Progenitor cell of endocrine pancreas (in vitro differentiated cells): ENCODE measurements at places on chromosomes 16 and 17. TPM values are rescaled to one million over a fixed set of nuclear protein-coding genes. Genes with fewer than 3 reads are reported as not detected.

TMC5 gene
- 9.9 and 10.9 TPM in 2 replicates for total RNA-seq

GLIS2 gene
- 22.2 and 23.2 TPM in 2 replicates for total RNA-seq

HCFC1R1 gene
- 22.4 and 25.3 TPM in 2 replicates for total RNA-seq

XAF1 gene
- not detected in 2 replicates for total RNA-seq

RAD51D gene
- 16.0 and 18.8 TPM in 2 replicates for total RNA-seq

DYNLRB2 gene
- 2.2 and 3.6 TPM in 2 replicates for total RNA-seq

TEKT5 gene
- total RNA-seq, result 0.29 and 0.58 TPM in 2 replicates

EVI2A gene
- total RNA-seq, result not detected in 2 replicates

TMC8 gene
- 0.12 and 0.58 TPM in 2 replicates for total RNA-seq

FAM171A2 gene
- total RNA-seq, result 39.9 and 42.5 TPM in 2 replicates

C17orf50 gene
- total RNA-seq, result not detected in 2 replicates

MPV17L gene
- 36.9 and 37.6 TPM in 2 replicates for total RNA-seq

DNA sequence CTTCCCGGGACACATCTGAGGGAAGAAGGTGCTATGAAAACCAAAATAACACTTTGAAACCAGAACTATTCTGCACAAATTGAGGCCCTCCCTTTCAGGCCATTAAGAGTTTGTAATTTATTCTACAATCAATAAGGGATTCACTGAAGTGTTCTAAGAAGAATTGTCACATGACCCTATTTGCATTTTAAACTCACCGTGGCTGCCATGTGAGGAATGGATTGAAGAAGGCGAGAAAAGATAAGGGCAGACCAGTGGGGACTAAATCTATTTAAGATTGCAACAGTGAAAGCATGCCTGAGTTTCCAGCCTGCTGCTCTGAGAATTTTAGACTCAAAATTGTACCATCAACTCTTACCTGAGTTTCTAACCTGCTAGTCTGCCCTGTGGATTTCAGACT, 408.8 kb upstream of the SALL1 start:
- H3K4me1 ChIP-seq, result peaks cover 2% of the 10 kb centered on the region
- H3K27me3 ChIP-seq, result peaks cover 27% of the 10 kb centered on the region
- H3K27ac ChIP-seq, result no peak overlapping the region
- no peak overlapping the region for H3K4me3 ChIP-seq
- H3K36me3 ChIP-seq, result no peaks in the 10 kb centered on the region

- H3K36me3 ChIP-seq, result no peaks in the 10 kb centered on the region
- DNase-seq, result no peak
- H3K27ac ChIP-seq, result no peak overlapping the region
- no peak overlapping the region for H3K4me3 ChIP-seq
These were observed 4.7 kb upstream of the NEUROD2 start for GRCh38 chr17:39612291-39612894.

- H3K36me3 ChIP-seq, result no peaks in the 10 kb centered on the region
- peaks cover 3% of the 10 kb centered on the region for H3K4me1 ChIP-seq
- H3K27me3 ChIP-seq, result peaks cover 2% of the 10 kb centered on the region
- DNase-seq, result no peak
- H3K27ac ChIP-seq, result no peak within 1 kb of the TSS
- H3K4me3 ChIP-seq, result no peak within 1 kb of the TSS
These were observed at the start of gene CCL8 for GRCh38 chr17:34319039-34319483. CCL8 (plus strand) TSS chr17:34319435; CDS start chr17:34319502, 67 bp downstream.

- no peaks in the 10 kb centered on the region for H3K36me3 ChIP-seq
- peaks cover 4% of the 10 kb centered on the region for H3K4me1 ChIP-seq
- no peak overlapping the region for H3K4me3 ChIP-seq
- peak overlapping the region; percentile 73 for H3K27ac ChIP-seq
- peaks cover 33% of the 10 kb centered on the region for H3K27me3 ChIP-seq
- DNase-seq, result no peak
These were observed 276.0 kb upstream of the ZFHX3 start for GRCh38 chr16:73323880-73324279.

DNA sequence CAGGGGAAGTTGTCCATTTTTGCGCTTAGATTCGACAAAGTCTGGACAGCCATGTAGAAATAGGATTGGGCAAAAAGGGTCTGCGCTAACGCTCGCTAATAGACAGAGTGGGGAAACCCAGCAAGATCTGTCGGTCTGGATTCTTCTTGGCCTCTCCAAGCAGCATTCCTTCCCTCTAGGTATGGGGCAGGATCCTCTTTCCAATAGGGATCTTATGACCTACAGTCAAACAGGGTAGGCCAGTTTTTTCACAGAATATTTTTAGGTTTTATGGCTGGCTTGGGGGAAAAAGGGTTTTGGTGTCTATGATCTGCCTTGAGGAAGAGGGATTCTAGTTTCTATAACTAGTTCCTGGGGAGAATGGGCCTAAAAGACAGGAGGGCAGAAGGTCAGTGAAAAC, 26.0 kb upstream of the GPT2 start:
- peaks cover 20% of the 10 kb centered on the region for H3K4me1 ChIP-seq
- no peak overlapping the region for H3K27ac ChIP-seq
- DNase-seq, result no peak
- H3K4me3 ChIP-seq, result no peak overlapping the region
- no peaks in the 10 kb centered on the region for H3K36me3 ChIP-seq
- no peaks in the 10 kb centered on the region for H3K27me3 ChIP-seq

- H3K4me3 ChIP-seq, result peak within 1 kb of the TSS; percentile 71
- peak; percentile 79 for DNase-seq
- peaks cover 10% of the 10 kb centered on the region for H3K36me3 ChIP-seq
- peaks cover 5% of the 10 kb centered on the region for H3K4me1 ChIP-seq
- peak within 1 kb of the TSS; percentile 39 for H3K27ac ChIP-seq
These were observed at the start of gene RASD1 for GRCh38 chr17:17496189-17497064. RASD1 (minus strand) TSS chr17:17496395; CDS start chr17:17496181, 214 bp downstream.

GRCh38 chr17:16989230-16989952, 17.5 kb upstream of the TNFRSF13B start:
- no peaks in the 10 kb centered on the region for H3K36me3 ChIP-seq
- H3K27ac ChIP-seq, result no peak overlapping the region
- H3K27me3 ChIP-seq, result peaks cover 19% of the 10 kb centered on the region
- no peak overlapping the region for H3K4me3 ChIP-seq
- H3K4me1 ChIP-seq, result no peaks in the 10 kb centered on the region
- DNase-seq, result no peak

GRCh38 chr17:68514831-68515635, 2.8 kb downstream of the PRKAR1A start:
- peak overlapping the region; percentile 90 for H3K27ac ChIP-seq
- DNase-seq, result no peak
- peaks cover 32% of the 10 kb centered on the region for H3K36me3 ChIP-seq
- no peaks in the 10 kb centered on the region for H3K27me3 ChIP-seq
- H3K4me1 ChIP-seq, result peaks cover 38% of the 10 kb centered on the region
- peak overlapping the region; percentile 95 for H3K4me3 ChIP-seq

- DNase-seq, result no peak
- H3K27me3 ChIP-seq, result peaks cover 34% of the 10 kb centered on the region
- no peak overlapping the region for H3K4me3 ChIP-seq
- H3K36me3 ChIP-seq, result no peaks in the 10 kb centered on the region
- H3K4me1 ChIP-seq, result peaks cover 12% of the 10 kb centered on the region
- H3K27ac ChIP-seq, result no peak overlapping the region
These were observed 72.0 kb downstream of the CNGB1 start for GRCh38 chr16:57898961-57899360.

DNA sequence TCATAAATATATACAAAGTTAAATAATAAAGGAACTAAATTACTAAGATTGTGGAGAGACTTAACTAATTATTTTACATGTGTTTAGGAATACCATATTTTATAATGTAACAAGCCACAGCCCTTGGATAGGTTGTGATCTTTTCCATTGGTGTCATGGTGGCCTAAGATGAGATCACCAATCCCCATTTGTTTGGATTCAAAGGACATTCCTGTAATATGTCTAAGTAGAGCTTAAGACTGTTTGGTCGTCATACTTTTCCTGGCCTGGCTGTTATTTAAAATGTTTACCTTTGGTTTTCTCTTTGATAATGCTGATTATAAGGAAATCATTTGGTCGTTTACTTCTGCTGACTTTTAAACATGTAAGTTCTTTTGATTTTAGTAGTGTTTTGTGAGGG, 118.1 kb downstream of the NLK start:
- H3K27me3 ChIP-seq, result no peaks in the 10 kb centered on the region
- no peak overlapping the region for H3K4me3 ChIP-seq
- peaks cover 8% of the 10 kb centered on the region for H3K36me3 ChIP-seq
- H3K27ac ChIP-seq, result no peak overlapping the region
- no peak for DNase-seq

GRCh38 chr16:3187798-3188674, at the start of gene OR1F1:
OR1F1 (plus strand) TSS chr16:3188204.
- DNase-seq, result no peak
- peaks cover 9% of the 10 kb centered on the region for H3K4me1 ChIP-seq
- H3K36me3 ChIP-seq, result no peaks in the 10 kb centered on the region
- H3K27me3 ChIP-seq, result peaks cover 85% of the 10 kb centered on the region

- H3K36me3 ChIP-seq, result no peaks in the 10 kb centered on the region
- no peak overlapping the region for H3K27ac ChIP-seq
- H3K4me1 ChIP-seq, result peaks cover 21% of the 10 kb centered on the region
- no peaks in the 10 kb centered on the region for H3K27me3 ChIP-seq
- DNase-seq, result no peak
These were observed 50.7 kb upstream of the ARHGAP44 start for GRCh38 chr17:12738624-12739023.

- peaks cover 3% of the 10 kb centered on the region for H3K27me3 ChIP-seq
- no peaks in the 10 kb centered on the region for H3K4me1 ChIP-seq
- no peak overlapping the region for H3K4me3 ChIP-seq
These were observed 417.1 kb upstream of the CDH11 start for GRCh38 chr16:65538976-65539375.

- no peaks in the 10 kb centered on the region for H3K4me1 ChIP-seq
- H3K27me3 ChIP-seq, result peaks cover 26% of the 10 kb centered on the region
- no peaks in the 10 kb centered on the region for H3K36me3 ChIP-seq
These were observed 101.4 kb upstream of the HSBP1 start for GRCh38 chr16:83706394-83706793.

- no peak overlapping the region for H3K4me3 ChIP-seq
- H3K36me3 ChIP-seq, result no peaks in the 10 kb centered on the region
- peaks cover 13% of the 10 kb centered on the region for H3K27me3 ChIP-seq
- no peak overlapping the region for H3K27ac ChIP-seq
- H3K4me1 ChIP-seq, result no peaks in the 10 kb centered on the region
- no peak for DNase-seq
These were observed 808.3 kb upstream of the EEF2KMT start for GRCh38 chr16:5905935-5906334.

GRCh38 chr17:65355246-65355645, 206.2 kb downstream of the AXIN2 start:
- no peaks in the 10 kb centered on the region for H3K36me3 ChIP-seq
- no peak overlapping the region for H3K27ac ChIP-seq
- DNase-seq, result no peak
- no peaks in the 10 kb centered on the region for H3K4me1 ChIP-seq
- H3K4me3 ChIP-seq, result no peak overlapping the region
- H3K27me3 ChIP-seq, result peaks cover 2% of the 10 kb centered on the region

- H3K4me3 ChIP-seq, result peak overlapping the region; percentile 94
- H3K4me1 ChIP-seq, result peaks cover 13% of the 10 kb centered on the region
These were observed 472 bp upstream of the NME2 start for GRCh38 chr17:51165680-51166197.

- H3K4me3 ChIP-seq, result no peak overlapping the region
- no peak overlapping the region for H3K27ac ChIP-seq
- no peaks in the 10 kb centered on the region for H3K4me1 ChIP-seq
- no peak for DNase-seq
- no peaks in the 10 kb centered on the region for H3K27me3 ChIP-seq
These were observed 113.1 kb downstream of the SHISA9 start for GRCh38 chr16:13014476-13014875.

- no peak for DNase-seq
- peaks cover 17% of the 10 kb centered on the region for H3K27me3 ChIP-seq
- peak overlapping the region; percentile 97 for H3K27ac ChIP-seq
- H3K4me3 ChIP-seq, result peak overlapping the region; percentile 83
These were observed 712 bp downstream of the TMEM256 start for GRCh38 chr17:7403043-7403726.

DNA sequence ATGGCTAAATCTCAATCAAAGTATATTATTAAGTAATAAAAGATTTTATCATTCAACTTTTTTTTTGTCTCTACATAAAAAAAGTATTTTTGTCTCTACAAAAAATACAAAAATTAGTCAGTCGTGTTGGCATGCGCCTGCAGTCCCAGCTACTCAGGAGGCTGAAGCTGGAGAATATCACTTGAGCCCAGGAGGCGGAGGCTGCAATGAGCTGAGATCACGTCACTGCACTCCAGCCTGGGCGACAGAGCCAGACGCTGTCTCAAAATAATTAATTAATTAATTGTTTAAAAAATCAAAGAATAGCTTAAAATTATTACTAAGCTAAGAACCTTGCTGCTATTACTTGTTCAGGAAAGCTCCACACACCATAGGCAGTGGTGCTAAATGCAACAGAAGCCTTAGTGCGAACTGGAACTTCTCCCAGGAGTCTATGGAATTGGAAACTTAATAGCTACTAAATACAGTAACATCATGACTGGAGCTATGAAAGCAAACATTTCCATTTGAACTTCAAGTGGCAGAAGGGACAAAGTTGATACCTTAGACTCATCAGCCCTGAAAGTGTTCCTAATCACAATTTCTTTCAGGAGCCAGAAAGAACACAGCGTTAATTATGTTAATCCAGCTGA, 22.6 kb downstream of the ADCY9 start:
- H3K27ac ChIP-seq, result no peak overlapping the region
- no peaks in the 10 kb centered on the region for H3K36me3 ChIP-seq
- peaks cover 18% of the 10 kb centered on the region for H3K4me1 ChIP-seq
- DNase-seq, result no peak
- no peaks in the 10 kb centered on the region for H3K27me3 ChIP-seq

GRCh38 chr17:43636426-43636825, 25.3 kb downstream of the MEOX1 start:
- no peak overlapping the region for H3K4me3 ChIP-seq
- H3K27ac ChIP-seq, result no peak overlapping the region
- H3K27me3 ChIP-seq, result peaks cover 7% of the 10 kb centered on the region
- H3K4me1 ChIP-seq, result peaks cover 24% of the 10 kb centered on the region
- DNase-seq, result no peak

DNA sequence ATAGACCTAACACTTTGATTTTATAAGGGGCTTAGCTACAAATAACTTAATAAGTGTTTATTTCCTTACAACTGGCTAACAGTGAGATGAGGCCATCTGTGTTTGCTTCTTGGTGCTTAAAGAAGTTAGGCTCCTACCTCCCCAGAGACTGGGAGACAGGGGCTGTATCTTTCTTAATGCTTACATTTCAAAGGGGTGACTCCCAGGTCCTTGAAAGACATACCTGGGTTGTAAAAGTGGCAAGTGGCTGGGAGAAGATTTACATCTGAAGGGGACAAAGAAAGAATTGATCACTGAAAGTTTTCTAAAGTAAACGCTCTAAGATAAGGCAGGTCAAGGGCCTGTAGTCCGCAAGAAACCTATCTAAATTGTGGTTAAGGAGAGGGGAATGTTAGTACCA, 196.8 kb downstream of the CNTNAP4 start:
- DNase-seq, result no peak
- H3K27me3 ChIP-seq, result no peaks in the 10 kb centered on the region
- H3K4me1 ChIP-seq, result peaks cover 20% of the 10 kb centered on the region
- peak overlapping the region; percentile 69 for H3K27ac ChIP-seq
- H3K4me3 ChIP-seq, result no peak overlapping the region
- no peaks in the 10 kb centered on the region for H3K36me3 ChIP-seq

- peaks cover 9% of the 10 kb centered on the region for H3K4me1 ChIP-seq
- no peak for DNase-seq
- no peak overlapping the region for H3K4me3 ChIP-seq
- H3K27ac ChIP-seq, result peak overlapping the region; percentile 25
- H3K36me3 ChIP-seq, result no peaks in the 10 kb centered on the region
- H3K27me3 ChIP-seq, result peaks cover 22% of the 10 kb centered on the region
These were observed 32.8 kb downstream of the WNT3 start for GRCh38 chr17:46785696-46786095.
